ENCODE measurements at places on chromosomes 7 and 10.

GRCh38 chr10:7686351-7687171 lies 16.6 kb upstream of the ITIH2 start:
- DNase-seq, result no peak

DNA sequence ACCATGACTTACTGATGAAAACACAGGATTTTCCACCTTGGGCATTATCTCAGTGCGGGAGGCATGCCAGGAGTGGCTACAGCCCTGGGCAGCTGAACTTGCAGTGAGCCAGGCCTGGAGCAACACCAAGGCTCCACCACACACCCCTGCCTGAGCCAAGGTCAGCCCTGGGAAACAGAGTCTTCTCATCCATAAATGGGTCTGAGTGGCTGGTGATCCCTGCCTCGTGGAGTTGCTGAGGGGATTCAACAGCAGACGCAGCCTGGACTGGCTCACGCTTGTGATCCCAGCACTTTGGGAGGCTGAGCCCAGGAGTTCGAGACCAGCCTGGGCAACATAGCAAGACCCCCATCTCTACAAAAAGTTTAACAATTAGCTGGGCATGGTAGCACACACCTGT lies 32.2 kb downstream of the SPOCK2 start:
- DNase-seq, result no peak

- no peak for DNase-seq
Measured at GRCh38 chr7:18210377-18210776, 182.7 kb upstream of the PRPS1L1 start.

DNA sequence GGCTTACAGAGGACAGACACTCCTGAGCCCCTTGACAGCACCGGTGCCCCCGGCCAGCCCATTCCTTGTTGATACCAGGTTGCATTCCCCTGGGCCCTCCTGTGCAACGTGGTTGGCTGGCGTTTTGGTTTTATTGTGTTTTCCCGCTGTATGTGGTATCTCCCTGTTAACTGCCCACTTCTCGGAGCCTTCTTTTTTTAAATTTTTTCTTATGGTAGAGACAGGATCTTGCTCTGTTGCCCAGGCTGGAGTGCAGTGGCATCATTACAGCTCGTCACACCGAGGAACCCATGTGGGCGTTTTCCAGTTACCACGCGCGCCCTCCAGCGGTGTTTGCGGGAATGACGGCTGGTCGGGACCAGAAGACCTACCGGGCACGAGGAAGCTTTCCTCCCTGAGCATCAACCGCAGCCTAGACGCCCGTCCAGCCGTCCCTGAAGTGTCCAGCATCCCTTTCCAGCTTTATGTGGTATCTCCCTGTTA lies 16.9 kb upstream of the ZFAND2A start:
- DNase-seq, result no peak

DNA sequence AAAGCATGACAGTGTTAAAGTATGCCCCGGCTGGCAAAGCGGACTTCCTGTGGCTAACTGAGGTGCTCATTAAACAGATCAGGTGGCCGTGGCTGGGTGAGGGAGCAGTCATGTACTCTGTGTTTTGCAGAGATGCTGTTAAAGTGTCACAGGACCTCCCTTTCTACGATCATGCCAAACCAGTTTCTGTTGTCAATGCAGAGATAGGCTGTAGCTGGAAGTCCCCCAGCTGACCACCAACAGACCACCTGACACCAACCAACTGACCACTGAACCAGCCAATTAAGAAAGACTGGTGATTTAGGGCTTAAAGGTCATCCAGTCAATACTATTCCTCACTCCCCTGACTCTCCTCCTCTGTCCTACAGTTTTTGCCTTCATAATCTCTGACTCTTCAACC lies 431.1 kb upstream of the LRGUK start:
- no peak for DNase-seq

- no peak for DNase-seq
Measured at GRCh38 chr7:128056901-128057300, 25.7 kb upstream of the LRRC4 start.

DNA sequence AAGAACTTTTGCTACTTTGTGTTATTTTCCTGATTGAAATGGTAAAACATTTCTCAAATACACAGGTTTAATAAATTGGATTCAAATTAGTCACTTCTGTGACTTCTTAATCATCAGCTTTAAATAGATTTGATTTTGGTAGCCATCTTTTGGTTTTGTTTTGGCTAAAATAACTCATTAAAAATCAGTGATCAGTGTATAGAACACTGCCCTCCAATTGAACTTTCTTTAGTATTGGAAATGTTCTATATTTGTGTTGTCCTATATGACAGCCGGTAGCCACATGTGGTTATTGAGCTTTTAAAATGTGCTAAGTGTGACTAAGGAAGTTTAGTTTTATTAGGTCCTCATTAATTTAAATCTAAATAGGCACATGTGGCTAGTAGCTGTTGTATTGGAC lies 50.4 kb downstream of the GLCCI1 start:
- no peak for DNase-seq

- no peak for DNase-seq
Measured at GRCh38 chr7:135537905-135538304, 19.8 kb upstream of the NUP205 start.

DNA sequence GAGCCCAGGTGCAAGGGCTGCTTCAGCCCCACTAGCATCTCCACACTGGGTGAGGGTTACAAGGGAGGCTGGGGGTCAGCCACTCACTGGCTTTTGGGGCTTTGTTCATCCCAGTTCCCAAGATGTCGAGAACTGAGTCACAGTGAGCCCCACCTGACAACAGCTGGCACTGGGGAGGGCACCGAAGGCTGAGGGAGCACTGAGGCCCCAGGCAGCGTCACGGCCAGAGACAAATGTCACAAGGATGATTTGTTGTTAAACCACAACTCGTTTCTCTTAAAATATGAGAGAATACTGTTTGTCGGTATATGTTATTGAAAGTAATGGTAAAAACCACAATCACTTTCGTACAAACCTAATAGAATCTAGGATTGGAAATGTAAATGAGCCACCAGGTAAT lies 219.9 kb downstream of the CELF2 start:
- no peak for DNase-seq

All from occipital lobe (tissue), 3 donors.